Epithelial cell of proximal tubule (primary cell): ENCODE measurements at places on chromosomes 5 and 9.

DNA sequence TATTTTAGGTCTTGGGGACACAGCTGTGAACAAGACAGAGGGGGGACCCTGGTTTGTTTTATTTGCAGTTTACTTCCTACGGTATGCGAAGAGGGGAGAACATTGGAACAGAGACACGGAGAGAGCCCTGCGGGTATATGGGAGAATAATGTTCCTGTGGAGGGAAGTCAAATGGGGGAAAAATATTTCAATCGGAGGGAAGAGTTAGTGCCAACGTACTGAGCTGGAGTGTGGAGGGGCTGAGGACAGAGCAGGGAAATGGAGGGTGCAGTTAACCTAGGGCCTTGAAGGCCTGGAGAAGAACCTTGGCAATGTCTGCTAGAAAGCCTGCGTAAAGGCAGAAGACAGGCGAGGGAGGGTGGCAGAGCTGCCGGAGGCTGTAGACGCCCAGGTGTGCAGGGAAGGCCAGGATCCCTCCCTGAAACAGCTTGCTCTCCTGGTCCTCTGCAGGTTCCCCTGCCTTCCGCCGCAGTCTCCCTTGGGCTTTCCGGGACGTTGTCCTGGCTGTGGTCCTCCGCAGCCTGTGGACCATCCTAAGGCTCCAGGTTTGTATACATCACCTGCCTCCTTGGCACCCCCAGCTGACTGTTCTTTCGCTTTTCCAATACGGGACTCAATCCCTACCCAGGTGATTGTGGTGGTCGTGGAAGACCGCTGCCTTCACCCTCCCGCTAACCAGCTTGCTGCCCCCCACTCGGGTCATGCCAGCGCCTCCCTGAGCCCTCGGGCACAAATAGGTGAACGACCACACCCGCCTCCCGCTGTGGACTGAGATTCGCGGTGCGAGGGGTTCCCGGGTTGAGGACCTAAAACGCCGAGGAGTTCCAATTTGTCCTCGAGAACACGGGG, 1.9 kb upstream of the RACK1 start:
- DNase-seq, result no peak

GRCh38 chr5:10936081-10936855, 175.2 kb upstream of the DAP start:
- no peak for DNase-seq

DNA sequence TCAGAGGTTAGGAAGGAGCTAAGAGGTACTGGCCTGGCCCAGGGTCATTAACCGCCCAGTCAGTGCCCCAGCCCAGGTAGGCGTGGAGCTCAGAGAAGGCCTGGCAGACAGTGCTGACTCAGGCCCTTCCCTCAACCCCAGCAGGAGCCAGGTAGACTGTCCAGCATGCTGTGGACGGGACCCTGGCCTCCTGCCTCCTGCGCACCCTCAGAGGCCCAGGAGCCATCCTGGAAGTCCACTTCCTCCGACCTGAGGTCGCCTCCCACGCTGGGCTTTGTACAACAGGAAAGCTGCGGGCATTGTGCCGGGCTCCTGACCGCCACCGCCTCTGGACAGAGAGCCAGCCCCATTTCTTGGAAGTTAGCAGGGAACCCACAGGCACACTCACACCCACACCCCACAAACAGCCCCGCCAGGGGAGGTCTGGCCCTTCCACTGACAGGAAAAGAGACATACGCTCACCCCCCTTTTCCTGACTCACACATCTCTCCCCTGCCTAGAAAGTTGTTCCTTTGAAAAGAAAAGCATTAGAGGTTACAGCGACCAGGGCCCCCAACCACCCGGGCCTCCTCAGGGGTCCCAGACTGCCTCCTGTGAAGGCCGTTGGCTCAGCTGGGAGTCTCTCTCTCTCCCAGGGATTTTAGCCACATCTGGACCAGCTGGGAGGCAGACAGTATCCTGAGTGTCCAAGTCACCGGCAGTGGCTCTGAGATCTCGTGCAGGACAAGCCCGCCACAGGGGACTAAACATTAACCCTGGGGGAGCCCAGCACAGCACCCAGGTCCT, 7.7 kb downstream of the RALGDS start:
- no peak for DNase-seq

GRCh38 chr5:1930880-1931603, 48.3 kb upstream of the IRX4 start:
- DNase-seq, result no peak

GRCh38 chr9:94936419-94936818, 209.9 kb downstream of the AOPEP start:
- DNase-seq, result no peak

- no peak for DNase-seq
These were observed 70.7 kb downstream of the SUSD1 start for GRCh38 chr9:112104401-112104800.

- DNase-seq, result no peak
These were observed 115.3 kb downstream of the MACIR start for GRCh38 chr5:103373597-103374472.

- DNase-seq, result no peak
These were observed 21.4 kb downstream of the LHFPL2 start for GRCh38 chr5:78627175-78627574.

- DNase-seq, result no peak
These were observed 303.9 kb upstream of the EDIL3 start for GRCh38 chr5:84688566-84688965.

DNA sequence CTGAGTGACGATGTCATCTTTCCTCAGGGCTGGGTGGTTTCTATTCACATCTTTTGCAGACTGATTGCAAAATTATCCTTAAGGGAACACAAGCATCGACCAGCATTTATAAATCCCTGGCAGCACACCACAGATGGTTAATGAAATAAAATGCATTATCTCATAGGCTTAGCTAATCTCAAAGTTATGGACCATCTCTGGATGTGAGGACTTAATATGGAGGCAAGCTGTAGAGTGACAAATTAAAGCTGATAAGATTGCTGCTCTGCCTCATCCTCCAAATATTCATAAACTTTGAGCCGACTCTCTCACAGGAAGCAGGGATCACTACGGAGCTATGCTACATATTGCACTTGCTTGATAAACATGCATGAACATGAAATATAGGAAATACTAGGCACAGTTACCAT, 663.2 kb upstream of the RGMB start:
- no peak for DNase-seq

GRCh38 chr5:54222336-54222735, 88.0 kb downstream of the ARL15 start:
- no peak for DNase-seq

- no peak for DNase-seq
These were observed 12.4 kb downstream of the IPPK start for GRCh38 chr9:92657296-92658094.

DNA sequence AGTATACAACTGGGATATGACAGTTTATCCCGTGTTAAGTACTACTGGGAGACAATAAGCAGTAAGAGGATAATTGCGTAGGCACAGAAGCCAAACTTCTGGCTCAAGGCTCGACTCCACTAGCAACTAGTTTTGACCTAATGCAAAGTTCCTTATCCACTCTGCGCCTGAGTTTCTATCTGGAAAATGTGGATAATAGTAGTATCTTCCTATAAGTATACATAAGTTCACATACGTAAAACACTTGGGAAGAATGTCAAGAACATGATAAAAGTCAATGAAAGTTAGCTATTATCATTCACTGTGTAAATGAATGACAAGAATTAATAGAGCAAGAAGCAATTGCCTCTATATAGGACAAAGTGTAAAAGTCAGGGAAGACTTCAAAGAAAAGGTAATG, 45.7 kb downstream of the FTMT start:
- no peak for DNase-seq

DNA sequence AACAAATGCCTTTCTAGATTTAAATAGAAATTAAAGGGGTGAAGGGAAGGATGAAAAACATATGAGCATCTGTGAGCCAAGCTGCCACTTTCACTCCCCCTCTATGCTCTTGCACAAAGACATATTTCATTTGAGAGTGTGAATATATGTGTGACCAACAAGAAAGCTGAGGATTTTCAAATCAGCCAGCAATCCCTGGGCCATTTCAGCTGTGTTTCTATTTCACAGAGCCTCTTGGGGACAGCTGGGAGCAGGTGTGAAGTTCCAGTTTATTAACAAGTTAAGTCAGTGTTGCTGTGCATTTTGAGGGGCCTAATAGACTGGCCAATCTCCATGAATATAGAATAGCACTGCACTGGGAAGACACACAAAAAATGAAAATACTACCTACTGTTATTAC, 248.7 kb upstream of the RGMB start:
- DNase-seq, result no peak

GRCh38 chr5:150321211-150321610, 18.5 kb upstream of the ARSI start:
- no peak for DNase-seq

DNA sequence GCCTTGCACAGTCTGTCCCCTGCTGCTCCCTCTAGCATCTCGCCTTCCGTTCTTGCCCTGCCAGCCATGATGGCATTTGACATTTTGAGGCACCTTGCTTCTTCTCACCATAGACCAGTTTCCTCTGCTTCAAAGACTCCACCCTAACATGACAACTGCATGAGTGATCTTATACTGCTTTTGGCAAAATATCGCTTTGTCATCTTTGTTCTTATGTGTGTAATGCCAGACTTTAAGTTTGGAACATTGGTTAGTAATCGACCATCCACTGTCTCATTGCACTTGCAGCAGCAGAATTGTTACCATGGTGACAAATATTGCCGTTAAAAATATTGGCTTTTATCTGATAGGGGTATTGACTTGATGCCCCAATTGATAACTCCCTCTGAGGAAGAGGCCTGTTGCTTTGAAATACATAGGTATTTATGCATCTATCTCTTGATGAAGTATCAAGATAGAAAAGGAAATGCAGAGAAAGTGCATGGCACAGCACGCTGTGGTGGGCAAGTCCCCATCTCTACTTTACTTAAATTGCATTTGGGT, 6.8 kb downstream of the GARIN3 start:
- DNase-seq, result no peak

DNA sequence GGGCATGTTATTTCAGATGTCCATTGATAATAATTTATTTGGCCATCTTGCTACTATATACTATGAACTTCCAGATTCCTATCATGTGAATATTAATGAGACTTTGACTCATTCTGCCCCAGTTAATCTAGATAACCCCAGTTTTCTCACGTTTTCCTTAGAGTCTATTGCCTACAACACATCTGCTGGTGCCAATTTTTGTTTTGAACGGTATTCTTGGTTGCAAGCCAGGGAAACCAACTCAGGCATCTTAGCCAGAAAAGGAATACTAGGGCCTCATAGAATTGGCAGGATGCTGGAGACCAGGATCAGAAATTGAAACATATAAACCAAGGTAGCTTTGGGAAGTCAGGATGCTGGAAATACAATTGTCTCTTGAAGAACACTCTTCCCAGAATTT, 28.0 kb upstream of the NPR3 start:
- no peak for DNase-seq

DNA sequence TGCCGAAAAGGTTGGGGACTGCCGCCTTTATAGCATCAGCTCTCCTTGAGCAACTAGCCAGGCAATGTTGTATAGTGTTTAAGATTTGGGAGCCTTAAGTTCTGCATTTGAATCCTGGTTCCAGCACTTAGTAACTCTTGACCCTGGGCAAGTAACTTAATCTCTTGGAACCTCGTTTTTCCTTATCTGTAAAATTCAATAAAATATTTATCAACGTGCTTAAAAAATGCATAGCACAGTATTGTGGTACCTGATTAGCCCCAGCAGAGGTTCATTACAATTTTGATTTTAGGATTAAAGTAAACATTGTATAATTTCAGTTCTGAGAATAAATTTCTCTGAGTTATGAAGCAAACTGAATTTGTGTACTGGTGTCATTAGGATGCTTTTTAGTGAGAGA, 66.4 kb downstream of the ZSWIM6 start:
- DNase-seq, result no peak

DNA sequence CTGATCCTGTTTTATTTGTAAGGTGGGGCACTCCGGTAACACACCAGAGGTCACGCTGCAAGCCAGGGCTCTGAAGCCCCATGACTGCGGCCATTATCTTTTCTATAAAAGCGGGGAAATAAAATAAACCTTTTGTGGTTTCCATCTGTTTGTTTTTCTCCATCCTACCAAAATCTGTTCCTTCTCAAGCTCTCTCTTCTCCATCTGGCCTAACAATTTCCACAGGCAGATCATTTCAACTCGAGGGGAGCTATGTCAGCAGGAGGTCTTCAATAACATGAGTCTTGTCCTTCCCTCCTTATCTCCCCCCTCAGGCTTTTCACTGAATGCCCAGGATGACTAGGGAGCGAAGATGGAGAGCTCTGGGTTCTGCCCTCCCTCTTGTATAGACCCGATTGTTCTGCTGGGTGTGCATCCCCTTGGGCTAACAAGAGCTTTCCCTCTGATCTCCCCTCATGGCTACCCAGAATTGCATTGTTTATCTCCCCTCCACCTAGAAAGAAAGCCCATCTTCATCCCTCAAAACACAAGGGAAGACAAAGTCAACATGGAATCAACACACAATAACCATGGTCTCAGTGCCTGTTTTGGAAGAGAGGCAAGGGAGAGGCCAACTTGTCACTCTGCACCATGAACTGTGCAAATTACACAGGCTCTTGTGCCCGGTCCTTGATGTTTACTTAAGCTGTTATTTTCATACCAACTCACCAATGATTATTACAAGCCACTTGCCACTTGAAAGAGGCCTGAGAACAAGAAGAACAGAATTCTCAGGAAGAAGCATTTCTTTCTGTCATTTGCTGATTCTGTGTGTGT, 187.8 kb downstream of the FANCC start:
- DNase-seq, result no peak

- DNase-seq, result peak; percentile 9
These were observed 9.6 kb upstream of the NME5 start for GRCh38 chr5:138148811-138149210.

- peak; percentile 31 for DNase-seq
These were observed 173.0 kb upstream of the DAPK1 start for GRCh38 chr9:87324613-87325194.

GRCh38 chr9:126869368-126869767, 8.9 kb downstream of the ZBTB34 start:
- DNase-seq, result no peak

DNA sequence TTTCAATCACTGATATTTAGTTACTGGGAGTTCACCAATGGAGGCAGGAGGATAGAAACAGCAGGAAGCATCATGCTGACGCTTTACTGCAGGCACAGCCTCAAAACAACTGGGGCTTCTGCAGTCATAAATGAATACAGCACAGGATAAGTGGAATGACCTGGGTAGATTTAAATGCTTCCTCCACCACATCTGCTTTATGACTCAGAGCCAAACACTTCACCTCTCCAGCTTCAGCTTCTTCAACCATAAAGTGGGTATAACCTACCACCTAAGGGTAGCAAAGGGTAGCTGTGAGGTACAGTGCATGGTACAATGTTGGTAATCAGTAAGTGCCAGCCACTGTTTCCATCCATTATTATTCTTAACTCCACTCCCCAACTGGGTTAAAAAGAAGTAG, 28.4 kb downstream of the RASEF start:
- DNase-seq, result peak; percentile 70

DNA sequence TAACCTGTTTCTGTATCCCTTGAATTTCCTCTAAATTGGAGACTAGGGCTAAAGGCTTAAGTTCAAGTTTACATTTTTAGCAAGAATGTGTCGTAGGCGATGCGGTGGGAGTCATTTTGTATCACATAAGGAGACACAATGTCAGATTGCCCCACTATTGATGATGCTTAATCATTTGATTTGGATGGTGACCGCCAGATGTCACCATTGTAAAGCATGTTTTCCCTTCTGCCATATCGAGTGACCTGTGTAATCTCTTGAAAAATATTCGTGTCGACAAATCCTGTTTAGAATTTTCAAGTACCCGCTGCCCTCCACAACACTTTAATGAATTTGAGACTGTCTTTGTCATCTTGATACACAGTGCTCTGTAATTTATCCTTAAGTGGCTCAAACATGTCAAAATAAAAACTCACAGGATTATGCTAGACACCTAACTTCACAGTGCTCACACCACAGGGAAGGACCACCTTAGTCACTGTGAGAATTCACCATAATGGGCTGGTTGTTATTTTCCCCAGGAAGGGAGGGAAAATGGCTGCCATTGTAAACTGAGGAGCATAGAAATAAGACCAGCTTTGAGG, 34.5 kb upstream of the SLC46A2 start:
- no peak for DNase-seq
